ENCODE measurements at places on chromosomes 6 and 20. TPM values are rescaled to one million over a fixed set of nuclear protein-coding genes. Genes with fewer than 3 reads are reported as not detected.
A peak's percentile ranks its signal among the peaks of the same experiment; 100 is the strongest.

Gene STMN3
- 15.2 TPM for polyA plus RNA-seq

Gene SEMG2
- polyA plus RNA-seq: not detected

Gene TNF
- 0.08 TPM for polyA plus RNA-seq

Gene APOBEC2
- polyA plus RNA-seq: not detected

Gene COL11A2
- polyA plus RNA-seq: 0.12 TPM

Gene RAET1L
- 3.3 TPM for polyA plus RNA-seq

Gene MATN4
- polyA plus RNA-seq: 0.06 TPM

Gene RNF39
- 3.3 TPM for polyA plus RNA-seq

- no peak for DNase-seq
These were observed 73.0 kb upstream of the TULP1 start for GRCh38 chr6:35585658-35586057.

DNA sequence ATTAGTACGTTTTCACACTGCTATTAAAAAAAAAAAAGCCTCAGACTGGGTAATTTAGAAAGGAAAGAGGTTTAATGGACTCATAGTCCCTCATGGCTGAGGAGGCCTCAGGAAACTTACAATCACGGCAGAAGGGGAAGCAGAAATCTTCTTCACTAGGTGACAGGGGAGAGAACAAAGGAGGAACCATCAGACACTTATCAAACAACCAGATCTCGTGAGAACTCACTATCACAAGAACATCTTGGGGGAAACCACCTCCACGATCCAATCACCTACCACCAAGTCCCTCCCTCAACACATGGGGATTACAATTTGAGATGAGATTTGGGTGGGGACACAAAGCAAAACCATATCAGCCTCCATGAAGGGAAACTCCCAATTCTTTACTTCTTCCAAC, 85.2 kb upstream of the MAFB start:
- DNase-seq: no peak

DNA sequence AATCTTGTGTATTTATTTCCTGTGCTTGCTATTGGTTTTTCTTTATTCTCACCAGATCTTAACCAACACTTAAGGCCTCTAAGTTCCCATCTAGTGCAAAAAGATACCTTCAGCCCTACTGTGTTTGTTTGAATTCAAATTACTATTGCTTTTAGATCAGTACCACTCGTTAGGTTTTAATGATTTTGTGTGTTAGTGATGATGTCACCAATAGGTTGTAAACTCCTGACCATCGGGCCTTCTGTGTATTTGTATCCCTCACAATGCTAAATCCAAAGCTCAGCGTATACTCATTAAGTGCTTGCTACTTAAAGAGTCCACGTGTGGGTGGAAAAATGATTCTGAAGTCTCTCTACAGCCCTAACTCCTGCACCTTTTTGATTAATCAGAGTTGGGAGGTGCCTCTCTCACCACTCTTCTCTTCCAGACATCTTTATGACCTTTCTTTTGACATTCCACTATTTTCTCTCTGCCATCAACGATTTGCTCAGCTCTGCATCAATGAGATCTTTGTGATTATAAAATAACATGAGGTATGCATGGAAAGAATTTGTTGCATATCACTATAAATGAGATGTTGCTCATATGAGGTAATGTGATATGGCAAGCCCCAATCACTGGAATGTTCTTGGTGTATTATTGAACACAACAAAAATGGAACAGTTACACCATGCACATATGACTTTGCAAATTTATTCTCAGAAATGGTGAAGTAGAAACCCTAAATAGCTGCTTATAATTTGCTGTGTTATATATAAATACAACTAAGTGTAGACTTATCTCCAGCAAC, 55.1 kb upstream of the LAMA2 start:
- no peak for DNase-seq

GRCh38 chr20:4435225-4435624, 286.5 kb upstream of the PRND start:
- DNase-seq: no peak

- DNase-seq: no peak
These were observed 22.6 kb upstream of the BTN3A2 start for GRCh38 chr6:26342106-26343004.

GRCh38 chr6:124714728-124715127, 247.5 kb upstream of the RNF217 start:
- no peak for DNase-seq

GRCh38 chr6:5778317-5778857, 228.3 kb downstream of the NRN1 start:
- no peak for DNase-seq

GRCh38 chr20:23540624-23541023, 27.7 kb downstream of the CST9L start:
- DNase-seq: peak; percentile 74

DNA sequence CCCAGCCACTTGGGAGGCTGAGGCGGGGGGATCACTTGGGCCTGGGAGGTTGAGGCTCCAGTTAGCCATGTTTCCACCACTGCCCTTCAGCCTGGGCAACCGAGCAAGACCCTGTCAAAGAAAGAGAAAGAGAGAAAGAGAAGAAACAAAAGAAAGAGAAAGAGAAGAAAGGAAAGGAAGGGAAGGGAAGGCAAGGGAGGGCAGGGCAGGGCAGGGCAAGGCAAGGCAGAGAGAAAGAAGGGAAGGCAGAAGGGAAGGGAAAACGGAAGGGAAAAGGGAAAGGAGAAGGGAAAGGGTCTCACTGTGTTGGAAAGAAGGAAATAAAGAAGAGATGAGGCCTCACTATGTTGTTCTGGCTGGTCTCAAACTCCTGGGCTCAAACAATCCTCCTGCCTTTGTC, 47.8 kb upstream of the PBOV1 start:
- no peak for DNase-seq

GRCh38 chr20:43939762-43940121, 25.1 kb downstream of the TOX2 start:
- DNase-seq: no peak

DNA sequence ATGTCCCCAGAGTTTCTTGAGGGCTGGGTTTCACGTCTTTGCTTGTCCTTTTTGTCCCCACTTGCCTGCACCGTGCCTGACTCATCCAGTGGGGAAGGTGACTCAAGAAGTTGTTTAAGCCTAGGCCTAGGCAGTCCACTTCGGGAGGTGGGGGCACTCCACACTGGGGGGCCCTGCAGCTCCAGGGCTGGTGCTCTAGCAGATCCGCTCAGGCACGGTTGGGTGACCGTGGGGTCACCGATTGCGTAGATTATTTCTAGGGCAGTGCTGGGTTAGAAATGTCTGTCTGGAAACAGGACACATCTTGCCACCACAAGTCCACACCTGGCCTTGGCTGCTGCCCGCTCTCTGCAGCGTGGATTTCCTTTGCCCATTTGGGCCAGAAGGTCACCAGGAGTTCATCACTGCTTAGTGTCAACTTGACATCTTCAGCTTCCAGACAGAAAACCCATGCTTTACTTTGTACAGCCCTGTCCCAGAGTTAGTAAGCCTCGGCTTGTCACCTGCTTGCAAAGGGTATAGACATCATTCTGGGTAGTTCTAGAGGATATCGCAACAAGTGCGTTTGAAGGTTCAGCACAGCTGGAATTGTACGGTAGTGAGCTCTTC, 13.6 kb upstream of the C20orf144 start:
- peak; percentile 38 for DNase-seq

DNA sequence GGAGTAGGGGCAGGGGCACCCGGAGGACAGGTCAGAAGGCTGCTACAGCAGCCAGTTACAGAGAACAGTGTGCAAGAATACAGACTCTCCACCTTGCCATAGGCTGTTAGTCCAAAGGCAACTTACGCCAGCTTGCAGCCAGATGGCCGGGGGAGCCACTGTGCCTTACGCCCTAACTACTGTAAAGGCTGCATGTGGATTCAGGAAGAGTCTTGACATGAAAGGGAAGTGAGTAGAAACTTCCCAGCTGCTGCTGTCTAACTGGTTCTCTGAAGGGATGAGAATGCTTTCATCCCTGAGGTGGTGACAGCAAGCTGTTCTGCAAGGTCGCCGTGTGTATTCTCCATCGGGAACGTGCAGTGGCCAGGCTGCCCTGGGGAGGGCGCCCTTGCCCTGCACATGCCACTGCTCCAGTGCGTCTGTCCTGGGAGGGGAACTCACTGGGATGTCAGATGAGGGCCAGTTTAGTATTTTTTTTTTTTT, 46.1 kb downstream of the LYRM4 start:
- peak; percentile 21 for DNase-seq

DNA sequence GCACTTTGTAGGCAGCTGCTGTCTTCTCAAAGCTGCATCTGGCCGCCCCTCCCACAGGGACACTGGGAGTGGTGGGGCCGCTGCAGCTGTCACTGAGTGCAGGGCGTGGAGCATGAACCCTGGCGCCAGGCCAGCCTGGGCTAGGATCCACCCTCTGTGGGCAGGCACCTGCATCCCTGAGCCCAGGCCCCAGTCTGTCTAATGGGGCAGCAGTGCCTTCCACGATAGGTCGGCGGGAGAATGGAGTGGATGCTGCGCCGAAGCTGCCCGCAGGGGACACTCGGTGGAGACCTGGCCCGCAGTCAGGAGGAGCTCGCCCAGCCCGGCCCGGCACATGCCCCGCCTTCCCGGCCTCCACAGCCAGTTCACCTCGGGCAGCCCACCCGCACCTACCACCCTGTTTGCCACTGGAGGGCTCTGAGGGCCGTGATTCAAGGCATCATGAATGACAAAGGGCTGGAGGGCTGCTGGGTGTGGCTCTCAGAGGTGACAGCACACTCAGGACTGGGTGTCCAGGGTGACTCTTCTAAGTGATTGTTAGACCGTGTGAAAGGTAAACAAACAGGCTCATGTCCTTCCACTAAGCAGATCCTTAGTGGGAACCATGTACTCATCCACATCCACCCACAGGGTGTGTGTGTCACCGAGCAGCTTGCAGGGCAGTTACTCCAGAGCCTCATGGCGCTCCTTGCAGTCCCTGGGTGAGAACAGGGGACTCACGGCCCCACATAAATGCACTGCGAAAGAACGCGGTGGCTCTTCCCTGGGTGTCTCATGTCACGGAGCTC, 133.9 kb downstream of the AGPAT4 start:
- DNase-seq: no peak

DNA sequence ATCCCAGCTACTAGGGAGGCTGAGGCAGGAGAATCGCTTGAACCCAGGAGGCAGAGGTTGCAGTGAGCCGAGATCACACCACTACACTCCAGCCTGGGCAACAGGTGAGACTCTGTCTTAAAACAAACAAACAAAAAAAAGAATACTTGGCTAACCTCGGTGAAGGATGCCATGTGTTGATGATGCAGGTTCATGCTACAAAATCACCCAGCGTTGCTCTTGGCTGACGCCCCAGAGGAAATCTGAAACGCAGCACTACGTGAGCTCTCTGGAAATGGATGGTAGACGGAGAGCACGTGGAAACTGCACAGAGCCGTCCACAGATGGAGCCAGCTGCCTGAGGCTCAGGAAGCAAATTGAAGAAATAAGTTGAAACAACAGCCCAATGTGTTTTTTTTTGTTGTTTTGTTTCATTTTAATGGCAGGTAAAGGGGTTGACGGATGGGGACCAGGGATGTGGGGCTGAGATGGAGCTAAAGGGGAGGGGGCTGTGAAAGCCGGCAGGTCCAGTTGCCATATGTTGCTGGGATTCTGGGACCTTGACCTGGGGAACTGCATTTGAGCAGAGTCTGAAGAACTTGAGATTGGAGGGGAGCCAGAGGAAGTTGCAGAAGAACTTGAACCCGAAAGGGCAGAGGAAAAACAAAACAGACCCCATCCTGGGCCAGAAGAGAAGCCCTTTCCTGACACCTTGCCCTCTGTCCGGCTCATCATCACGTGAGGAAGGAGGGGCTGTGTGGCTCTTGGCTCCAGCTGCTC, 12.8 kb upstream of the MANBAL start:
- peak; percentile 66 for DNase-seq
